ENCODE measurements at places on chromosomes 3 and 15.

- no peak for DNase-seq
These were observed 137.6 kb downstream of the SMAD6 start for GRCh38 chr15:66839506-66840112.

- no peak for DNase-seq
These were observed 49.2 kb downstream of the PIERCE2 start for GRCh38 chr15:55457401-55458022.

- no peak for DNase-seq
These were observed 3.1 kb upstream of the CDV3 start for GRCh38 chr3:133570139-133570936.

DNA sequence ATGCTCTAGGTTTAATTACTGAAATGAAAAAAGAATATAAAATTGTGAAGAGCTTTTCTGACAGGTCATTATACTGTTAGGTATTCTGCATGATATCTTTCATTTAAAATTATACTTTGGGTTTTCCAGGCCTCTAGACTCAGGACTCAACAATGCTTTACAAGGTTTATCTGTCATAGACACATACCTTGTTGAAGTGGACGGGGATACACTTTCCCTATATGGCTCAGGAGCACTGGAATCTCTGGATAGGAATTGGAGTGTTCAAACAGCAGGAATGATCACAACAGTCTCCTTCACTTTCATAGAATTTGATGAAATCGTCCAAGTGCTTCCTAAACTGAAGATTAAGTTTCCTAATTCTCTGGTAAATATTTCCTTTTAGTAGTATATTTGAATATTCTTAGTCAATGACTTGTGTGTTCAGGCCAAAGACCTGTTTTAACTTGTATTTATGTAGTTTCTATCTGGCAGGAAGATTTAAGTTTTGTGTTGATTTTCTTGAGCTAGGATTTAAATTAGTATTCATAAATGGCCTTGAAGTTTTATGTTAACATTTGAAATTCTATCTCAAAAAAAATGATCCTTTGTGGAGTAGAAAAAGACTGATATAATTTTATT is 106.9 kb upstream of the THSD4 start:
- no peak for DNase-seq

DNA sequence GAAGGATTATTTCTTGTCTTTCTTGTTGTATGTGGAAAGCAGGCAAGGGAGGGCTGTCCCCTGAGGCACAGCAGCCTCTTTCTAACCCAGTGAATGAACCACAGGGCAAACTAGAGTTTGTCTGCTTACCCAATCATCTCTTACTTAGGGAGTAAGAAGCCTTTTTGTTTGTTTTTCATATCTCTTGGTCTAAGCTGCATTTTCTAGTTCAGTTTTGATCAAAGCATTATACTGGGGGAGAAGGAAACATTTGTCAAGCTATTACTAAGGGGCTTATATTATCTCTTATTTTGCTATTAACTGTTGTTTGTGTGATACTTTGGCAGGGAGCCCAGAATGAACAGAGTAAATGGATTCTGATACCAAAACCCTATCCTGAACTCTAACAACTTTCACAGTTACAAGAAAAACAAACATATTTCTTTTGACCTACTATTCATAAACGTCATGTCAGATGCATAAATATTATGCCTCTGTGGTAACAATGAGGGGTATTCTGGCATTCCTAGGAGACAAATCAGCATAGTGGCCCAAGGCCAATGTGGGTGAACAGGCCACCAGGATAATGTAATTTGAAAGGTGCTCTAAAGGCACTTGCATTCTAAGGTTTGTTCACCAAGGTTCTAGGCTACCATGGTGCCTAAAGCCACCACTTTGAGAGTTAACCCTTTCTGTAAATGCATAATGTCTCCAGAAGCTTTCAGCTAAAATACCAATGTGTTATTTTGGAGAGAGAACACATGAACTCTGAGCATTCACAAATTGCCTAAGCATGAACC is 271.6 kb upstream of the ZPLD1 start:
- no peak for DNase-seq

DNA sequence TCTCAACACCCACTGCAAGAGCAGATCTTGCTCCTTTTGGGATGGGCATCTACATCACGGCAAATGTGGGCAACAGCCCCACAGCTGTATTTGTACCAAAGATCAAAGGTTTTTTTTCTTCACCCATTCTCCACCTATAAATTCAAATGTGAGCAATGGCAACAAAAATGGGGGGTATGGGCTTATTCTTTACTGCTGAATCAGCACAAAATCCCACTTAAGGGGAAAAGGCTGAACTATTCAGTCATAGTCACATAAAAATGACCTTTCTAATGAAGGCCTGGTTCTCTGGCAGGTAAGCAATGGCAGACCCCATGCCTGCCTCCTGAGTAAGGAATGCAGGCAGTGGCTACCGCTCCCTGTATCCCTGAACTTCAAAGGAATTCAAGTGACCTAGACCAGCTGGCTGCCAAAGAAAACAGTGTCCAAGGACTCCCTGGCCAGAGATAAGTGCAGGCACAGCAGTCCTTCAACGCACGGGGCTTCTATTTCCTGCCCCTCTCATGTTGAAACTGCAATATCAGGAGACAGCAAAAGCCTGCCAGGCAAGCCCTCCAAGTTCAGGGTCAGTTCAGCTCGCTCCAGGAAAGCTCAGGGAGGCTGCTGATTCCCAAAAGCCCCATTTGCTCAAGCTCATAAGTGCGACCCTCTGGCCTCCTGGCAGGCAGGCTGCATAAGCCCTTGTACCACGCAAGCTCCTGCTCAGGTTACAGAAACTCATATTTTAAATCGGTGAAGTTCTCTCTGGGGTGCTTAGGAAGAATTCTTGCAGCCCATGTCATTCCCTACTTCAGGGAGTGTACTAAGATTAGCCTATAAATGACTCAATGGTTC is 134.1 kb downstream of the PDZRN3 start:
- DNase-seq: no peak

DNA sequence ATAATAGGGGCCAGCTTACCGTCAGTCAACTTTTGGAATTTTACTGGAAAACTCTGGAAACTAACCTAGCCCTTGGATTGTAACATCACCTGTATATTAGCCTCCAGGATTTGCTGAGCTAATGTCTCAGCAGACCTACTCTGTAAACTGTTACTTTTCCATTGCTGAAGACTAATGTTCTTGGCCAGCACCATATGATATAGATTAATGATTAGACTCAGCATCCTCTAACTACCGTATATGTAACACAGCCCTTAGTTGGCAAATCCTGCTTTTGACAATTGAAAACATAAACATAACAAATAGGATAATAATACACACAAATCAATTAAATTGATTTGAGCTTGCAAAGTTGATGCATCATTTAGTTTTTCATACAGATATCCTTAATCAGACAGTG is 26.6 kb upstream of the GBE1 start:
- no peak for DNase-seq

GRCh38 chr3:150232992-150233451 is 175.1 kb upstream of the TSC22D2 start:
- DNase-seq: no peak

- DNase-seq: no peak
These were observed 113.2 kb downstream of the PPP2R3A start for GRCh38 chr3:136078421-136079364.

- no peak for DNase-seq
These were observed 102.5 kb upstream of the COL6A5 start for GRCh38 chr3:130242850-130243569.

- no peak for DNase-seq
These were observed 428.3 kb downstream of the CNTN4 start for GRCh38 chr3:2526926-2527325.
